Brain pericyte (primary cell): ENCODE measurements at places on chromosomes 7 and 10.

DNA sequence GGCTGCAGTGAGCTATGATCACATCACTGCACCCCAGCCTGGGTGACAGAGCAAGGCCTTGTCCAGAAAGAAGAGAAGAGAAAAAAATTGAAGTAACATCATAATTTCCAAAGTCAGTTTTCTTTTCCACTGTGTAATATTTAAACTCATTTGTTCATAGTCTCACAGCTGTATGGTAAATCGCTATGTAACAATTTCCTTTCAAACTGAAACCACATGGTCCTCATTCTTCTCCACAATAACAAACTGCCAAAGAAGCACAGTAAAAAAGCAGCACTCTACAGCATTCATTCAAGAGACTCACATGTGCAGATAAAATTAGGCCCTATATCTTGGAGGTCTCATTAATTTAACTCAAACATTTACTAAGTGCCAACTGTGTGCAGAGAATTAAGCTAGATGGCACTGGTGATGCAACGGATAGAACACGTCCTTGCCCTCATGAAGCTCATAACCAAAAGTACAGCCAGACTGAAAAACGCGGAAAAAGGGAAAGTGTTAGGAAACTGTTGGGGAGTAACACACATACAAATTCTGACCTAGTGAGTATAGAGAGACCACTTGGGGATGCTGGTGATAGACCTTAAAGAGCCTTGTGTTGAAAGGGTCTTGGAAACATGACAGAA, 174.0 kb upstream of the KCTD7 start:
- no peak for DNase-seq

- no peak for DNase-seq
Measured at GRCh38 chr7:134029-134428, 58.3 kb upstream of the FAM20C start.

- DNase-seq = no peak
Measured at GRCh38 chr7:19869979-19870378, 96.6 kb upstream of the TMEM196 start.

DNA sequence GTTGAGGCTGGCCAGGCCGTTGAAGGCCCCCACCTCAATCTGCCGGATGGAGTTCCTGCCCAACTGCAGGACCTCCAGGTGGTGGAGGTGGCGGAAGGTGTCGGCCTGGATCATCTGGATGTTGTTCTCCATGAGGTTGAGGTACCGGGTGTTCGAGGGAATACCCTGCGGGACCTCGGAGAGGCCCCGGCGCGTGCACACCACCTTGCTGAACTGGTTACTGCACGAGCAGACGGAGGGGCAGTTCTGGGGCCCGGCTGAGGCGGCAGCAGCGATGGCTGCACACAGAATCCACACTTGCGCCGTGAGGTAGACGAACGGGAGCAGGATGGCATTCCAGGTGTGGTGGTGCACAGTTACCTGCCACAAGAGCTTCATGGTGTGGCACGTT, 979 bp downstream of the LRRC4 start:
- DNase-seq = no peak

DNA sequence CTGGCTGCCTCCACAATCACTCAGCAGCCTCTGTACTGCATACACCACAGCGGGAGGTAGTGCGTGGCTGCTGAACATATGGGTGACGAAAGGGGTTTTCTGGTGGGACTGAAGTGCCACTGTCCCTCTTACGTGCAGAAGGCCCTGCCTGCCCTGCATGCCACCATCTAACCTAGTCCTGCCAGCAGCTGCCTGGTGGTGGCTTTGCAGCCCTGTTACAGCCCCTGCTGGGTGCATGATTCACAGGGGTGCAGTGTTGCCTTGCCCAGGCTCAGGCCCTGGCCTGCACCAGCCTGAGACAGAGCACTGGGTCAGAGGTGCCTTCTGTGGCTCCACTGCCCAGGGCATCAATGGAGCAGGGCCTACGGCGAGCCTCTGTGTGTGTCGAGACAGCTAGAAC, 50.1 kb downstream of the SYPL1 start:
- no peak for DNase-seq

GRCh38 chr10:131750973-131751826, 149.6 kb upstream of the PPP2R2D start:
- no peak for DNase-seq

- no peak for DNase-seq
Measured at GRCh38 chr7:136870866-136871487, 2.5 kb downstream of the CHRM2 start.

DNA sequence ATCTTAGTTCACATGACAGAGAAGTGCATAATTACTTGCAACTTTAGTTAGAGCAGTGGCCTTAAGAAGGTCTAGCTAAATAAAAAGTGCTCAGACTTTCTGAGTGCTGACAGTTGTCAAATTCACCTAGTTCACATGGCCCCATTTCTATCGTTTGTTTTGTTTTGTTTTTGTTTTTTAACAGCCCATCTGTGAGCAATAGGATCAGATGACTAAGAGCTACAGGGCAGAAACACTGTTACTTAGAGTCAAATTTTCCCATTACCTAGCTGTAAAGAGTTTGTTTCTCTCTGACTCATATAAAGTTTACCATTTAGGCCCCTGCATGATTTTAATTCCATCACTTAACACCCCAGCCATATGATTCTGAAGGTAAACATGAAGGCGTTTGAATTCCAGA, 18.8 kb downstream of the CAV1 start:
- no peak for DNase-seq
